ENCODE measurements at places on chromosomes 2 and 18. TPM values are rescaled to one million over a fixed set of nuclear protein-coding genes. Genes with fewer than 3 reads are reported as not detected.

Gene MPPE1
- total RNA-seq = 27.1 TPM

Gene BMP10
- total RNA-seq = not detected

Gene SOX11
- 0.66 TPM for total RNA-seq

Gene POMC
- total RNA-seq = 1.1 TPM

Gene AKAIN1
- total RNA-seq = not detected

Gene SP140L
- 12.2 TPM for total RNA-seq

Gene ERBB4
- under 0.01 TPM for total RNA-seq

Gene COLEC11
- not detected for total RNA-seq
